ENCODE measurements at places on chromosomes 5 and 9. TPM values are rescaled to one million over a fixed set of nuclear protein-coding genes. Genes with fewer than 3 reads are reported as not detected.

The FCN2 gene
- total RNA-seq = not detected

DNA sequence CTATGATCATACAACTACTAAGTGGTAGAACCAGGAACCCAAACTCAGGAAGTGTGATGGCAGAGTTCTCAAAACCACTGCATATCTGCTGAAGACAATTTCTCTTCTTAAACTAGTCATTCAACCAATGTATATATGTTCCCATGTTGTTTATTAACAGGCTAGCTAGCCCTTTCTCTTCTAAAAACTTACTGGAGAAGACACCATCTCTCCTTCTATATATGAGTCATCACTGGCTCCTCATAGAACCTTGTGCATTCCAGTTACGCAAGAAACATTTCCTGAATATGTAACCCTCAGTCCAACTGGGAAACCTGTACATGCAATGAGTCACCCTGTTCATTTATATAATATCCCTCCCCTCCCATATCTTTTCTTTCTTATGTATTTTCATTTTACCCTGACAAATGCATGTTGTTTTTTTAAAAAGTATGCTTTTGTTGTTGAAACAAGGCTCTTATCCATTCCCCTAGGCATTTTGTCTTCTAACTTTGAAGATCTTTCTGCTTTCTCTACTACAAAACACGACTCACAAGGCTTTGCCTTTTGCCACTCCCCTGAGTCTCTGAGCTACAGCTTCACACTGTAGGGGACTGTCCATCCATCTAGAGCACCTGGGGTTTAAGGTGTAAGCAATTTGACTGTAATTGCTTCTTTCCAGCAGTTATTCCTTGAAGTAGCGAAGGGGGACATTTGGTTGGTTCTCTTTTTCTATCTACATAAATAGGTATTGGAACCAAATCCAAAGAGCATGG, 119.5 kb downstream of the ANXA1 start:
- DNase-seq = no peak

GRCh38 chr5:75023368-75024159, 28.8 kb downstream of the GCNT4 start:
- peak; percentile 17 for DNase-seq

The CNTFR gene
- 3.8 TPM for total RNA-seq

The C1QTNF3 gene
- 4.8 TPM for total RNA-seq

DNA sequence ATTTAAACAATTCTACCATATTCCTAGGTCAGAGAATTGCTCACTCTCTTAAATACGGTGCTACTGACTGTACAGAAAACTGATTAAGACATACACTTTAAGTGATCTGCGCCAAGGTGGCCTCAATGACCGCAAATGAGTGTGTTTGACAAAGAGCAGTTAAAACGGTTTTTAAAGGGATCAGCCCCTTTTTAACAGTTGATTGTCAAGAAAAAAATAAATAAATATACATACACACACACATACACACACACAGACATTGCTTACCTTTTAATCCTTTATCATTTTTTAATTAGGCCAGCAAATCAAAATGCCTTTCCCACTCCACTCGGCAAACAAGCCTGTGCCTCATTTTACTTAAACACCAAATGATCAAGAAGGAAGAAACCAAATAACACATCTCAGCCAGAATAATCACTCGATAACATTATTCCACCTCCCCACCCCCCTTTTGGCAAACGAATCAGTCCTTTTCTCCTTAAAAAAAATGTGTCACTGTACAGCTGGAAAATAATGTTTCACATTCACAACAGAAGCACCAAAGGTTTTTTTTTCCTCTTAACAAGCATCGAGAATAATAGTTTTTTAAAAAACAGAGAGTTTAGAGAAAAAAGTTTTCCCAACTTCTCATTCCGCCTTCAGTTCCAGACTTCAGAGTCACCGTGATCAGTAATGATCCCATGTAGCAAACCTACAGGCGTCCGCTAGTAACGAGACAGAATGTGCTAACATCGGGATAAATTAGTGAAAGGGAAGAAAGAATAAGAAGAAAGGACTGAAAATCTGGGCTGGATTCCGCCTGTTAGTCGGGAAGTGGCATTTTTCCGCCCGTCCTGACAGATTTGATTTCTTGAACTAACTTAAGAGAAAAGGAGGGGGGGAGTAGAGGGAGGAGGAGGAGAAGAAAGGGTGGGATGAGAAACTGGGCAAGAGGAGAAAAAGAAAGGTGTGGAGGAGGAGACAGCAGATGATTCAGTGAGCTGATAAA, at the start of gene ZNF608:
ZNF608 (minus strand) TSS at position 712 of the 988 bp plus-strand sequence. CDS start 1,650 bp downstream, outside the sequence.
- DNase-seq = no peak

DNA sequence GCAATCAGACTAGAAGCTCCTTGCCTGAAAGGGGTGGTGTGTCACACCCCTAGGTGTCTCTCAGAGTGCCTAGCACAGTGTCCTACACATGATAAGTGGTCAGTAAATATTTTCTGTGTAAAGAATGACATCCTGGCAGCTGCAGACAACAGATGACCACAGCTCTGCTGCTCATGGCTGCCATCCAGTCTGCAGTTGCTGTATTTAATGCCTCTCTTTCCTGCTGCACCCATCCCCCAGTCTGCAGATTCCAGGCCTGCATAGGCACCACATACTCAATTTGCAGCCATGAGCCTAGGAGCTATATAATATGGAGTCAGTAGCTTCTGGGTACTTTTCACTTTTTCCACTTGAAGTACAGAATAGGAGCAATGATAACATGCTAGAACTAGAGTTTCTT, 94.9 kb upstream of the NR4A3 start:
- no peak for DNase-seq

DNA sequence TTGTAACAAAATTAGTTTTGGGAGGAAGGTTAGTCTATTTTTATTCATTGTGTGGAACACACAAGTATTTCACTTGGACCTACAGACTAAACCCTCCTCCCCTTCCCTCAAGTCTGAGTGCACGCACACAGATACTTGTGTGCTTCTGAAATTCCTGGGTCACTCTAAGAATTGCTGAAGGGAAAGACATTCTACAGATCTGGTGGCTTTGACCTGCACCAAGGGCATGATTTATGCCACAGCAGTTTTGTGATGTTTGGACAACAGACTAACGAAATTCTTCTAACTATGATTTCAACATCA, 150.5 kb downstream of the ARL15 start:
- DNase-seq = no peak

The PCBD2 gene
- total RNA-seq = 11.2 TPM

GRCh38 chr9:90775657-90776056, 26.0 kb upstream of the SYK start:
- no peak for DNase-seq

The ANGPTL2 gene
- total RNA-seq = 33.8 TPM

The SLIT3 gene
- total RNA-seq = 86.6 TPM

The NR5A1 gene
- total RNA-seq = not detected

GRCh38 chr5:32443541-32444430, 754 bp downstream of the ZFR start:
- no peak for DNase-seq

The SLC4A9 gene
- total RNA-seq = not detected

- no peak for DNase-seq
These were observed 217.8 kb upstream of the TLE4 start for GRCh38 chr9:79353856-79354520.

DNA sequence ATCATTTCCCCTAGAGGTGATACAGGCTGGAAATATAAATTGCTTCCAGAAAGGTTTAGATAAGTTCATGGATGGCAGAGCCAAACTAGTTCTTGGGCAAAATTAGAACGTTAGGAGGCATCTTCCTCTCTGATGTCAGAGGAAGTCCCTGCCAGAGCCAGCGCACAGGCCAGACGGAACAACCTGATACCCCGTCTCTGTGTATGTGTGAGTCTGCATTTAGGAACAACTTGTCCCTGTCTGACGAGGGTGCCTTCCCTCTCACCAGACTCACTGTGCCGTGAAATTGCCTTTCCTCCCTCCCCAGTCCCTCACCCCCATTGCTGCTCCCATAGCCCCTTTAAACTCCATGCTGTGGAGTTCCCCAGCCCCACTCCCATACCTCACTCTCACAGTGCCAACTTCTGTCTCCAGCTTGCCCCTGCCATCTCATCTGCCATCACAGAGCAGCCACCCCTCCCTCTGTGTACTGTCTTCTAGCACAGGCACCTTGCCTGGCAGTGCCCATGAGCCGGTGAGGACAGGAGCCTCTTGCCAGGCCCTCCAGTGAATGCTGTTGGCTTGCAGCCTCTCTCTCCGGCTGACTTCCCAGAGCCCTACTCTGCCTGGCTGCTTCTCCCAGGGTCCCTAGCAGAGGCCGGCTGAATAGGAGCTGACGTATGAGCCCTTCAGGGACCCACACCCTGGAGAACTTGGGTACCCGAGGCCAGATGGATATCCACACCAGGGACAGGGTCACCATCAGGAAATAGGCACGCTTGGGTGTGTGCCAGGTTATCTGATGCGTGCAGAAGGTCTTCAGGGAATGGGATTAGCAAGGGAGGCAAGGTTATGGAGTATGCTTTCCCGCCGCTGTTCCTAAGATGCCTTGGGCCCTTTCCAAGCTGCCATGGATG, 26.7 kb downstream of the UNC5A start:
- DNase-seq = no peak

Measured in esophagus muscularis mucosa (tissue), 4 donors.